ENCODE measurements at places on chromosomes 13 and 19.

DNA sequence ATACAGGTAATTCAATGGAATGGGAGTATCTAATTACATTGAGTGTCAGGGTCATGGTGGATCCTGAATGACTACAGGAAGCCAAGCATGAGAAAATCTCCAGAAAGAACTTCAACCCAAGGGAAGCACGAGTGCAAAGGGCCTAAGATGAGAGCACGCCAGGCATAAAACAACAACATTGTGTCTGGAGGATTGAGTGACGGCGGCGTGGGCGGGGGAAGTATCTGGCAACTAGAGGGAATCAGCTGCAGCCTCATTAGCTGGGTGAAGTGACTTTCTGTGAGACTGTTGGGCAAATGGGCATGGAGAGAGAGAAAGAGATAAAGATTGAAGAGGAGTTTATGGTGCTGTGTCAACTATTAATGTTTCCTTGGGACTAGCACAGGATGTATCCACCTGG is 194.3 kb downstream of the GPC6 start:
- no peak overlapping the region for H3K4me3 ChIP-seq
- no peaks in the 10 kb centered on the region for H3K27me3 ChIP-seq
- H3K27ac ChIP-seq, result no peak overlapping the region

GRCh38 chr13:75636436-75637180 is 478 bp downstream of the LMO7 start:
- DNase-seq, result no peak
- peak overlapping the region; percentile 66 for H3K4me3 ChIP-seq
- H3K4me1 ChIP-seq, result peaks cover 6% of the 10 kb centered on the region
- H3K27me3 ChIP-seq, result peaks cover 60% of the 10 kb centered on the region
- no peak overlapping the region for H3K27ac ChIP-seq

- no peak overlapping the region for H3K4me3 ChIP-seq
- no peak for DNase-seq
- H3K36me3 ChIP-seq, result peaks cover 9% of the 10 kb centered on the region
Measured at GRCh38 chr13:110965038-110965754, 50.3 kb upstream of the ANKRD10 start.

DNA sequence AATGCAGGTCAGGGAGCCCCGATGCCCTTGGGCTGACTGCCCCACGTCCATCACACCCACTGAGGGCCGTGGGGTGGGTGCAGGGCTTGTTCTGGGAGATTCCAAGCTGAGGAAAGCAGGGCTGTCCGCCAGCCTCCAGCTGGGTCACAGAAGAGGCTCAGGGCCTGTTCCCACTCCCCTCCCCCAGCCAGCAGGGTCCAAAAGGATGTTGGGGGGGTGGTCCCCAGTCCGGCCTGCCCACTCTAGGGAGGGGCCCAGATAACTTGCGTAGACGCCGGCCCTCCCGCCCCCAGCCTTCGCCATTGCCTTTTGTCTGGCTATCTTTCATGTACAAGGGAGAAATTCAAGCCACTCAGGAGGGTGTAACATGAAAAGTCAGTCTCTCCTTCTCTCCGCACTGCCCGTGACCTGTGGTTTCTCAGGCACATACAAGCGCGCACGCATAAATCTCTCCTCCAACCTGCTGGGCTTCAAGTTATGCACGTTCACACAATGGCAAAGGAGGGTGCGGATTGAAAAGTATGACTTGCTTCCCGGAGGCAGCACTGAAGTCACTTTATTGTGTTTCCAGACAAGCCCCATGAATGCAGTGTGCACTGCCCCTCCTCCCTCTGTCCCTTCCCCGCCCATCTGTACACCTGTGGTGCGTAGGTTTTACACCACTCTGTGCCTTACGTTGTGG is 20.2 kb downstream of the CARM1 start:
- no peak for DNase-seq
- no peaks in the 10 kb centered on the region for H3K36me3 ChIP-seq
- peak overlapping the region; percentile 97 for H3K27ac ChIP-seq
- H3K4me3 ChIP-seq, result peak overlapping the region; percentile 65
- no peaks in the 10 kb centered on the region for H3K27me3 ChIP-seq

DNA sequence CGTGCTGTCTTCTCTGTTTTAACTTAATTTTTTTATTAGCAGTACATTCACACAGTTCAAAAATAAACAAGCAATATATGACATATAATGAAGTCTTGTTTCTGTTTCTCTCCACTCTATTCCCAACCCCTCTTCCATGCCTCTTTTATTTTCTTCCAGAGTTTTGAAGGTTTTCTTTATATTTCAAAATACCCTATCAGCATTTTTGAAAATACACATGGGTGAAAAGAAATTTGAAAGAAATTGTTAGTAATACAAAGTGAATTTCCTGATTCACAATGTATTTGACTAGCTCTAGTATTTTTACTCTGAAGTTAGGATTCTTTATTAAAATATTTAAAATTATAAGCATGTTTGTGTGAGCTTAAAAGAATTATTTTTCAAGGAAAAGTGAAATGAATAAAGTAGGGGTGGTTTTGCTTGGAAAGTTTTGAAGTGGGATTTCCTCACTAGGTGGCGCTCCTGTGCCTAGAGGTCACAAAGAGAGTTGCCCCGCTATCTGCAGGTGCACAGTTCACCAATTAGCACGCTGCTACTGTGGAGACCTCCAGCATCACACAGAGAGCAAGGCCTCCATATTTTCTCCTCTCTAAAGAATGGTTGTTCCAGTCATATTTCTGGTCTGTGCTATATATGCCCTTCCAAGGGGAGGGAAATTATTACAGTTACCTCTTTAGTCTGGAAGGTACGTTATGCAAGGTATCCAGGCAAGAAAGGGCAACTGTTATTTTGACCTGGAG is 37.6 kb downstream of the SOX21 start:
- H3K4me3 ChIP-seq, result no peak overlapping the region
- H3K27ac ChIP-seq, result no peak overlapping the region
- peak; percentile 72 for DNase-seq
- H3K36me3 ChIP-seq, result no peaks in the 10 kb centered on the region
- peaks cover 11% of the 10 kb centered on the region for H3K27me3 ChIP-seq

DNA sequence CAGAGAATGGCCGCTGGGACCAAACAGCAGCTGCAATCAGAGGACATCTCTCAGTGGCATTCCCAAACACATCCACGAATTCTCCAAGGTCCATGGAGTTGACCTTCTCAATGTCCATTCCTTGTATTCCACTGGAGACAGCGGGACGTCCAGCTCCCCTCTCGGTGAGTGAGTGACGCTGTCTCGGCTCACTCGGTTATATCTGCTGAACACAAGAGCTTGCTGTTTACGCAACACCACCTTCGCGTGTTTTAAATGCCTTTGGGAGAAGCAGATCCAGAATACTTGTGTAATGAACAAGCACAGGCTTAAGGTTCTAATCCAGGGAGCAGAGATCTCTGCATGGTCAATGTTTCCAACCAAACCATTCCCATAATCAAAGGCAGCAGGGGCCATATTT is at the start of gene URAD:
Gene URAD (minus strand): TSS at position 174 of the 400 bp plus-strand sequence. CDS start 56 bp downstream, at position 118.
- H3K4me1 ChIP-seq, result no peaks in the 10 kb centered on the region
- no peak for DNase-seq
- H3K27me3 ChIP-seq, result peaks cover 82% of the 10 kb centered on the region
- no peak within 1 kb of the TSS for H3K4me3 ChIP-seq
- H3K27ac ChIP-seq, result no peak within 1 kb of the TSS

- no peaks in the 10 kb centered on the region for H3K27me3 ChIP-seq
- DNase-seq, result no peak
- peaks cover under 1% of the 10 kb centered on the region for H3K4me1 ChIP-seq
- no peak overlapping the region for H3K27ac ChIP-seq
- H3K4me3 ChIP-seq, result no peak overlapping the region
- H3K36me3 ChIP-seq, result peaks cover 6% of the 10 kb centered on the region
Measured at GRCh38 chr13:20997301-20998161, 63.9 kb downstream of the LATS2 start.

GRCh38 chr19:44371815-44372480 is 15.5 kb upstream of the ZNF112 start:
- no peak overlapping the region for H3K4me3 ChIP-seq
- no peak overlapping the region for H3K27ac ChIP-seq
- H3K36me3 ChIP-seq, result peaks cover 3% of the 10 kb centered on the region
- peaks cover 37% of the 10 kb centered on the region for H3K27me3 ChIP-seq
- DNase-seq, result no peak

Data from neural crest cell (in vitro differentiated cells).